Nephron progenitor cell (in vitro differentiated cells): ENCODE measurements at places on chromosomes 7 and 10.
A peak's percentile ranks its signal among the peaks of the same experiment; 100 is the strongest.

DNA sequence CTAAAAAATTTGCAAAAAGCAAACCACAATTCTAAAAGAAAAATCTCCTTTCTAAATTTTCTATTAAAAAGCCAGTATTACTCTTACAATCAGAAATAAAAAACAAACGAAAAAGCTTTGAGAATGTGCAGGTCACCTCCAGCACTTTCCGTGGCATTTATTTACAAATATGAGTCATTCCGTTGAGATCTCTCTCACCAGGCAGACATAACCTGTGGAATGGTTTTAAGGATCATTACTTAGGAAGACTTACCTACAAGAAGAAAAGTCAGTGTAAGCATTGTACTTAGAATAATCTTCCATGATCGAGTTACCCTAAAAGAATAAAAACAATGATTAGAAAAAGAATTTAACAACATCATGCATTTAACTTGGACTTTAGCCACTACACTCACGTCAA lies 3.3 kb downstream of the SUN3 start:
- DNase-seq: no peak

DNA sequence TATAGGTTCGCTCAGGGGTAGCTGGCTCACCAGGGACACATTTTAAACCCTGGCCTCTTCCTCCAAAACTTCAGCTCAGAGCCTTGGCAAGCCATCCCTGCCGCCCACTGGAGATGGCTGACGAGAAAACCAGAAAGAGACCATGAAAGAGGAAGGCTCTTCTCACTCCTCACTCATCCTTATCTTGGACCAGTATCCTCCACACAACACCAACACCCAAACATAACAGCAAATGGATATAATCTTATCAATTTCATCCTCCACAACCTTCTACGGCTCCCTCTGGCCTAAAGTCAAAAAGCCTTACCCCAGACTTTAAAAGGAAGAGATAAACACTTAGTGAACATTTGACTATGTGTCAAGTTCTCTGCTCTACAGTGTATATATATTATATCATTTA lies 26.9 kb downstream of the DLG5 start:
- DNase-seq: no peak

DNA sequence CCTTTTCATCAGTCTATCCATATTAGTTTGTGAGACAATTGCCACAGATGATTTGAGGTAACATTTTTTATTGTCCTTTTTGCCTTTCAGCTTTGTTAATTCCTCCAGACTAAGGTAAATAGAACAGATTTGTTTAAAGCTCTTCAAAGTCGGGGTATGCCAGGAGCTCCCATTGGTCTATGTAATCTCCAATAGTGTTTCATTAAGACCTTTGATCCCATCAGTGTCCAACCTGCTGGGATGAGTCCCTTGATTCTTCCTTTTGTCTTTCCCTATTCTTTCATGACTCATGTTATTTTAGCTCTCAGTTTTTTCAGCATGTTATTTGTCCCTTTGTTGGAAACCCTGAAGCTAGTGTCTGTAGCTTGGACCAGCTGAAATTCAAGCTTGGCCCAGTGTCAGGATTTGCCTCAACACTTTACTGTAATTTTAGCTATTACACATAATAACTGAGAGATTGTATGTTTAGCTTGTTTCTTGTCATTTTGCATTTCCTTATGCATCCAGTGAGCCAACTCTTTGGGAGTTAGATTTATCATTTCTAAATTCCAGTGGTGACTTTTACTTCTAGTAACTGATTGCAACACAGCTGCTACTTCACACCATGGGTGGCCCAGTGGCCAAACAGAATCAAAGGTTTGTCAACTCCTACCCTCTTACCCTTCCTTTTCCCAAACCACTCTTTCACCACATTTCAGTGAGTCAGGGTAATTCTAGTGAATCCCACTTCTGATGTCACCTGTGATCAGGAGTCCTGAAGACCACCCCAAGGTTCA lies 15.3 kb downstream of the AGBL3 start:
- DNase-seq: no peak

DNA sequence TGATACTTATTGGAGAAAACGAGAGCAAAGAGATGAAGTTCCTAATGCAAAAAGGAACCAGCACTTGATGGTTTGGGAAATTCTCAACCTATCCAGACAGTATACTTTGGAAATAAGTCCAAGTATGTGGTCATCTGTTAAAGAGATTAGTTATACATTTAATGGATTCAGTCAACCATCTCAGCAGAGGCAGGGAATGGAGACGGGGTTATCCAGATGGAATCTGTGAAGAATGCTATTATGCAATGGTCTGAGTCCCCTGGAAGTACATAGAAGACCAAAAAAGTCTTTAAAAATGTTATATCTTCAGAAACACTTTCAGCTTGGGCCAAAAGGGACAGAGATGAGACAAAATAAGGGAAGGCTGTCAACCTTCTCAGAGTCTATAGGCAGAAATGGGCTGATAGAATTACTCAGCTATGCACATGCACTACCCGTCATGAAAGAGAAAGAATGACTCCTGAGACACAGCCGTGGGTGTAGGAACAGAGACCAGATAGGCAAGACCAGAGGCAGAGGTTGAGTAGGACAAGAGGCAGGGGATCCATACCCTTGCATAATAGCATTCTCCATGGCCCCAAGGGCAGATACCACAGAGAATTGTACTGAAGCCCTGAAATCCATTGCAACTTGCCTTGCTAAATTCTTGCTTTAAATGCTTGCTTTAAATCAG lies 738.8 kb upstream of the POT1 start:
- DNase-seq: no peak

DNA sequence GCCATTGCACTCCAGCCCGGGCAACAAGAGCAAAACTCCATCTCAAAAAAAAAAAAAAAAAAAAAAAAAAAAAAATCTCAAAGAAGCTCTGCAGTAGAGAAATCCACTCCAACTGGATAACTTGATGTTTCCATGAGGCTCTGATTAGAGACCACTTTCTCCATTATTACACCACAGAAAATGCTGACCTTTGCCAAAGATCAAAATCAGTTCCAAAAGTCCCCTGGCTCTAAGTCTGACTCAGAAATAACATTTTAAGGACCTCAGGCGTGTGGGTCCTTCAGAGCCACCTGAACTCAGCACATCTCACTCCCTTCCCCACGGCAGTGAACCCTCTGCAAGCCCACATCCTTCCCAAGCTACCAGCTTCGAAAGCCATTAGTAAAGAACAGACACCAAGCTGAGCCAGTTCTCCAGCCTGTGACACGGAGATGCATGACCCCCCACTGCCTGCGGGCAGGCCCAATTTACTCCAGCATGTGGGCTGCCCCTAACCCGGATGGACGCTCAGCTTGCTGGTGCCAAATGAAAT lies 13.8 kb upstream of the TMEM120A start:
- no peak for DNase-seq

GRCh38 chr10:121558238-121558637 lies 40.0 kb downstream of the FGFR2 start:
- no peak for DNase-seq

- DNase-seq: no peak
These were observed 48.3 kb downstream of the TMEM270 start for GRCh38 chr7:73909051-73909941.

DNA sequence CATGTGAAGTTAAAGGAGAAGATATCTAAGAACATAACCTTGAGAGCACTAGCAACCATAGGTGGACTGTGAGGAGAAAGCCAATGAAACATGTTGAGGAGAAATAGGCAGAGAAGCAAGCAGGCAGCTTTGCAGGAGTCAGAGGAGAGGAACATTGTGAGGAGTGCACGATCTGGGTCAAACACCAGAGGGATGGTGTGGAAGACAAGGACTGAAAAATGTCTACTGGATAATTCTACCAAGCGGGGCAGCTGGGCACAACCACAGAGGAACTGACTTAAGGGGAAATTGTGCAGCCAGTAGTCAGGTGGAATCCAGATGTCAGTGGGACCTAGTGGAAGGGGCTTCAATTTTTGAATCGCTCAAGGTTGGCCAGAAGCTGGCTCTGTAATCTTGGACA lies 111.9 kb upstream of the LANCL2 start:
- no peak for DNase-seq

DNA sequence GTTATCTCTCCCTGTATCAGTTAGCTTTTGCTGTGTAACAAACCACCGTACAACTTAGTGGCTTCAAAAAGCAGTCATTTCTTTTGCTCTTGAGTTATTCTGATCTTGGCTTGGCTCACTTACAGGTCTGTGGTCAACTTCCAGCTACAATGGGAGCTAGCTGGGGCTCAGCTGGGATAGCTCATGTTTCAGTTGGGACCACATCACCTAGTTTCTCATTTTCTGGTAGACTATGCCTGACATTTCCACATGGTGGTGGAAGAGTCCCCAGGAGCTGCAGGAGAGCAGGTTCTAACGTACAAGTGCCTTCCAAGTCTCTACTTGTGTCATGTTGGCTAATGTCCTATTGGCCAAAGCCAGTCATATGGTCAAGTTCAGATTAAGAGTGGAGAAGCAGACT lies 25.8 kb upstream of the PIP4K2A start:
- DNase-seq: no peak

GRCh38 chr10:6593241-6593671 lies 13.2 kb upstream of the PRKCQ start:
- no peak for DNase-seq

DNA sequence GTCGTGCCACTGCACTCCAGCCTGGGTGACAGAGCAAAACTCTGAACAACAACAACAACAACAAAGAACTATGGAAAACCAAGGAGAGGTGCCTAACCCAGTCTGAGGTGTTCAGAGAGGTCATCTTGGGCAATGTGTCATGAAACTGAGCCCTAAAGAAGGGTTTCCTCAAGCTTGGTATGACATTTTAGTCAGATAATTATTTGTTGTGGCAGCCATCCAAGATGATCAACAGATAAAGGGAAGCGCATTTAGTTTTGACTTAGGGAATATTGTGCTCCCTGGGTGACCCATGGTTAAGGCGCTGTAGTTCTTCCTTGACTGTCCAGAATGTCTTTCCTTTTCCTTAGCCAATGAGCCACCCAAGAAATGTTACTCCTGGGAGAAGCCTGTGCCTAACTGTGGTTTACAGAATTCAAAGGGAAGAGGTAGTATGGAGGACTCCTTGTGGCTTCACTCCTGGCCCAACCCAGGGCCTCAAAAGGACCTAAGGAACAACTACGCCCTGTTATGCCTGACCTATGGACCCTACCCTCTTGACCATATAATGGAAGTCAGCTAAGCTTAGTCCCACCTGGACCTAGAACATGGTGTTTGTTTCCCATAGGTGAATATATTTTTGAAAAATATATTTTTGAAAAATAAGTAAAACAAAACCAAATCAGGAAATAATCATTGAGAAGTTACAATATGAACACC lies 42.4 kb downstream of the TPST1 start:
- no peak for DNase-seq

DNA sequence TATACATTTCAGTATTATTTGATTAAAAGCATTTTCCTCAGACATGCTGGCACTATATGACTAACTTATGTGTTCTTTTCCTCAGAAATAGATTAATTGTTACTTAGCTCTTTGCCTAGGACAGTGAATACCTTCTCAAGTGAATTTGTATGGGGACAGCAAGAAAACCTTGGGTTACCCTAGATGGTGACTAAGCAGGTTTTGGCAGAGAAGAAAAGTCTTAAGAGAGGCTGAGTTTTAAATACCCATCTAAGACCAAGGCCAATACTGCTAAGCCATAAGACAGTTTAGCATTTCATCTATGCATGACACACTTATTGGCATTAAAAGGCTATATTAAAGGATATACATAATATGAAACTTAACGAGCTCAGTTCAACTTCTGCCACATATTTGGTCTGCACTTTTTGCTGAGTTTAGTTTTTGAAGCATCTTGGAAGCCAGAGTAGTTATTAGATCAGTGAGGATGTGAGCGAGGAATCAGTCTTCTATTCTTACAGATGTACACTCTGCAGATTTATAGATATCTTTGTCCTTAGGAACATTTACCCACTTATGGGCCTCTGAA lies 54.6 kb upstream of the FAM3C start:
- no peak for DNase-seq

DNA sequence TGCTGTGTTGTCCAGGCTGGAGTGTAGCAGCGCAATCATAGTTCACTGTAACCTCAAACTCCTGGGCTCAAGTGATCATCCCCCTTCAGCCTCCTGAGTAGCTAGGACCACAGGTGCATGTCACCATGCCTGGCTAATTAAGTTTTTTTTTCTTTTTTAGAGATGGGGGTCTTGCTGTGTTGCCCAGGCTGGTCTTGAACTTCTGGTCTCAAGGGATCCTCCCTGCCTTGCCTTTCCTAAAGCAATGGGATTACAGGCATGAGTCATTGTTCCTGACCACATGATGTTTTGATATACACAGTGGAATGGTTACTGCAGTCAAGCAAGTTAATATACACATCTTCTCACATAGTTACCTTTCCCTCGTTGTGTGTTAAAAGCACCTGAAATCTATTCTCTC lies 140.3 kb downstream of the GPR85 start:
- no peak for DNase-seq

DNA sequence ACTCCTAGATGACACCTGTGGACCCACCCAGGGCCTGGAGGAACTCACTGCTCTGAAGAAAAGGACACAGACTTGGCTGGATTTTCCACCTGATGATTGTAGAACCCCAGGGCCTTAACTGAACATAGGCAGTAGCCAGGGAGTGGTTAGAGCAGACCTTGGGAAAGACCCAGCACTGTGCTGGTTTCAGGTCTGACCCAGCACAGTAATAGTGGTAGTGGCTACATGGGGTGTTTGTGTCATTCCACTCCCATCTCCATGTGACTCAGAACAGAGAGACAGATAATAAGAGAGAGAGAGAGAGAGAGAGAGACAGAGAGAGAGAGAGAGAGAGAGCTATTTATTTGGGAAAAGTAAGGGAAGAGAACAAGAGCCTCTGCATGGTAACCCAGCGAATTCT lies 239.1 kb upstream of the MEOX2 start:
- no peak for DNase-seq

GRCh38 chr10:127254276-127254675 lies 57.9 kb upstream of the INSYN2A start:
- DNase-seq: no peak

GRCh38 chr7:28024786-28025334 lies 155.7 kb downstream of the JAZF1 start:
- DNase-seq: no peak

DNA sequence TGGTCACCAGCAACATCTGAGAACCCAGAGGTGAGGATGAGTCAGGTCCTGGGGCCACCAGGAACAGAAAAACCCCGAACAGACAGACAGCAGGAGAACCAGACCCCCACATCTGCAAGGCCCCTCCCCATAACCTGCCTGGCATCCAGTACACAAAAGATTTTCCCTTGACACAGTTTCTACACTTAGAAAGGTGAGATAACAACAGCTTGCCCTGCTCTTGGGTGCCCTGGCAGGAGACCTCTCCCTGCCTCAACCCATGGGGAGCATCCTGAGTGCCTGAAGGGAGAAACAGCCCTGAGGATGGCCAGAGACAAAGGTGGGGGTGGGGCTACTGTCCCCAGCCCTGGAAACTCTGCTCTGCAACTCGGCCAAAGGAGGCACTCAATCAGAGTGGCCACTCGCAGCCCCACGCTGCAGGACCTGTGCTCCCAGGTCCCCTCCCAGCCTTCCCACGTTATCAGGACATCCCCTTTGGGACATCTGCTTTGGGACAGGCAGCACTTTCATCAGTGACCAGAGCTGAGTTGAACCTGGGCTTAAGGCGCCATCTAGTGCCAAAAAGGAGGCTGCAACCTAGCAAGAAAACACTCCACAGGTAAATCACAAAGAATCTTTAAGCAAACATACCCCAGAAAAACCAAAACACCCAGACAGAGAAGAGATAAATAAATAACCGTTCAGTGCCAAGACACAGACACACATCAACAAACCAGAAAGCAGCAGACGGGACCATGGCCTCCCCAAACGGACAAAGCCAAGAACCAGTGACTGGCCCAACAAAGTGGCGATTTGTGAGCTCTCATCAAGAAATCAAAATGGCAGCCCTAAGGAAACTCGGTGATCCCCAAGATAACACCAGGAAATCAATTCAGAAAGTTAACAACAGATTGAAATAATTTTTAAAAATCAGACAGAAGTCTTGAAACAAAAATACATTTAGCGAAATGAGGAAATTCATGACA lies 233.7 kb downstream of the PTPRN2 start:
- peak; percentile 50 for DNase-seq
